WERI-Rb-1 (cell line): ENCODE measurements at places on chromosomes 2 and 18.

- no peak for DNase-seq
Observed at GRCh38 chr18:77209587-77209986, 40.1 kb upstream of the GALR1 start.

GRCh38 chr2:15507061-15507460 is 54.1 kb downstream of the NBAS start:
- no peak for DNase-seq

- no peak for DNase-seq
Observed at GRCh38 chr2:17667898-17668297, 85.7 kb downstream of the SMC6 start.

DNA sequence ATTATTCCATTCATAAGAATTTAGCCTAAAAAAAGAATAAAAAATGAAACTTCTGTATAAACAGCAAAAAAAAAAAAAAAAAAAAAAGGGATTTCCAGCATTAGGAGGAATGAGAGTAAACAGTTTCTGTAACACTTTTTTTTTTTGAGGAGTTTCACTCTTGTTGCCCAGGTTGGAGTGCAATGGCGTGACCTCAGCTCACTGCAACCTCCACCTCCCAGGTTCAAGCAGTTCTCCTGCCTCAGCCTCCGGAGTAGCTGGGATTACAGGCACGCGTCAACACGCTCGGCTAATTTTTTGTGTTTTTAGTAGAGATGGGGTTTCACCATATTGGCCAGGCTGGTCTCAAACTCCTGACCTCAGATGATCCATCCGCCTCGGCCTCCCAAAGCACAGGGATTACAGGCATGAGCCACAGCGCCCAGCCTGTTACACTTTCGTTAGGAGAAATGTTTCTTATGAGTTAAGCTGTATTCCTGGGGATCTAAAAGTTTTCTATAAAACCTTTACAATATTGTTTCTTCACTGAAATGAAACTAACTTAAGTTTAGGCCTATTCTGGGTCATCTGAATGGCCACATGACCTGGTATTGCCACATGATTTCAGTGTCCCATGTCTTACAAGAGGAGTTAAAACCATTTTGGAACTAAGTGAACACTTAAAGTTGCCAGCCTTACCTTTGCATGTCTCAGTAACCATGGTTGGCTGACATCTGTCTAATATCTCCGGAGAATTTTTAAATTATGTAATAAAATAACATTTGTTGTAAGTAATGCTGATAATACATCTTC is 17.5 kb downstream of the SMAD2 start:
- DNase-seq: peak; percentile 76

DNA sequence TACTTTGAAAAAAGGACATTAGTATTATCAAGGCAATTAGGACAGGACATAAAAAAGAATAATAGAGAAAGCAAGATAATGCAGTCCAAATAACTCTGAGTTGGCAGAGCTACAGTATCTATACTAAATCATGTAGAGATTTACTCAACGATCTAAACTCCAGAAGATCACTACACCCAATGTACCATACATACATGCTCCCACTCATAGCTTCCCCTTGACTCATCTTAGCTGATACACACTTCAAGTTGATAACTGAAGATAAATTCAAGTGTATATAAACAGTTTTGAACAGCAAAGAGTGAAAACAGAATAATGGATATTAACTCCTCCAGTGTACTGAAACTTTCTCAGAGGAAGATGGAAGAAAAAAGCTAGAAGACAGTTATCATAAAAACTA is 78.5 kb downstream of the SESTD1 start:
- no peak for DNase-seq

DNA sequence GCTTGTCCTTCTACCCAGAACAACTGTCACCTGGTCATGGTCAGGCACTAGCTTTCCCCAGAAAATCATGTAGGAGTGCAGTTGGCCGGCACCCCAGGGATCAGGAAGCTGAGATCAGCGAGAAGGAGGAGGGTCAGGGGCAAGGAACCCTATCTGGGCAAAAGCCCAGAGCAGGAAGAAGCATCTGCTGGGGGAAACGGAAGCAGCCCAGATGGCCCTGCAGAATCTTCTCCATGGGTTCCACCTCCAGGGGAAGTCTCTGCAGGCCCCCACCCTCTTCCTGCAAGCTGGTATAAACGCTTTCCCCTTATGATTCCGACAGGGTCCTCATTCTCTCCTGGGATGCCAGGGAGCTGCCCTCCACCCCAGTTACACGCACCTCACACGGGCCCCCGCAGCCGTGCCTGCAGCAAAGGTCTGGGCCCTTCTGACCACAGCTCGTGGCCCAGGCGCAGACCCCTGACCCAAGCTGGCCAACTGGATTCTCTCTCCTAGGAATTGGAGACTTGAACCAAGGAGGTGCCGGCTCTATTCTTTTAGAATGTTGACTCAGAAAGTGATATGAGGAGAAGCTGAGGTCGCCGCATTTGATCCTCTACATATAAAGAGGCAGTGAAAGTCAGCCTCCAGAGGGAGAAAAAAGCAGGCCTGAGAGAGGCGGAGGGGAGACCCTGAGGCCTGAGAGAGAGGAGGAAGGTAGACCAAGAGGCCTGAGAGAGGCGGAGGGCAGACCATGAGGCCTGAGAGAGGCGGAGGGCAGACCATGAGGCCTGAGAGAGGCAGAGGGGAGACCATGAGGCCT is 71.0 kb downstream of the STPG4 start:
- DNase-seq: no peak

DNA sequence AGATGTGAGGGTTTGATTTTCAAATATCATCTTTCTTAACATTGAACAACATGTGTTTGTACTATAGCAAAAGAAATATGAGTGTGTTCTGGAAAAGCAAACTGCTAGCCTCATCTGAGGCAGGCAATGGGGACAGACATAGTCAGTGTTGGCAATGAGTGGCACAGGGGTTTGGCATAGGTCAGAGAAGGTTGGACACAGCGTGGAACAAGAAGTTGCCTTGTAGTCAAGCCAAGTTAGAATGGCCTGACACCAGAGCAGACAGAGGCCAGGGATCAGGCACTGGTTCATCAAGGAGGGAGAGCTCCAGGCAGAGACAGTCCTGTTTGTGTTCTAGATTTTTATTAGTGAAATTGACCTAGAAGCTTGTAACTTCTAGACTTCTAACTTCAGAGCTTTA is 100.8 kb upstream of the TANK start:
- DNase-seq: no peak

- no peak for DNase-seq
Observed at GRCh38 chr2:44450082-44450481, 88.3 kb downstream of the CAMKMT start.

DNA sequence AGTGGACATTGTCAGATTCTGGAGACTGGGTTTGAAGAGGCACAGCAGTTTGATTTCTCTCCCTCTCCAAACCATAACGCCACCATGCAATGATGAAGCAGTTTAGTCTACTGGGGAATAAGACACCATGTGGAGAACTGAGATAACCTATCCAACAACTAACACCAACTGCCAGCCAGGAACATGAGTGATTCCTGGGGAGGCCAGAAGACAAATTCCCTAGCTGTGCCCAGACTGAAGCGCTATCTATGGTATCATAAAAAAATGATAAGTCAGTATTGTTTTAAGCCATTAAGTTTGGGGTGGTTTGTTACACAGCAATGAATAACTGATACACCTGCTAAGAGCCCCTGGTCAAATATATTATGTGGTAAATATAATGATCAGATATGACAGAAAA is 129.3 kb downstream of the EXOC6B start:
- no peak for DNase-seq

- DNase-seq: no peak
Observed at GRCh38 chr18:40066368-40066767, 1888.7 kb upstream of the PIK3C3 start.

DNA sequence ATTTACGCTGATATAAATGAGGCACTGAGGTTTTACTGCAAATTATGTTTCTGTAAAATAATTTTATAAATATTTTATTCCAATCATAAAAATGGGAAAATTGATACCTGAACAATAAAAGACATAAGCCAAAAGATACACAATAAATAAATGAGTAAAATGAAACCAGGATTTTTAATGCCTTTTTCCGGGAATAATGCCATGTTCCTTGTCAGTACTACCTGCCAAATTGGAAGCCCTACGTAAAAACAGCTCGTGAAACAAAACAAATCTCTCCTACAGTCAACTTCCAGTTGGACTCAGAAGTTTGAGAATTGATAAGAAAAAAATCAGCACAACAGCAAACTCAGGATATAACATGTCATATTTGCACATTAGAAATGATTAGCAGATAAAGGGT is 18.0 kb downstream of the GALNT3 start:
- DNase-seq: no peak

DNA sequence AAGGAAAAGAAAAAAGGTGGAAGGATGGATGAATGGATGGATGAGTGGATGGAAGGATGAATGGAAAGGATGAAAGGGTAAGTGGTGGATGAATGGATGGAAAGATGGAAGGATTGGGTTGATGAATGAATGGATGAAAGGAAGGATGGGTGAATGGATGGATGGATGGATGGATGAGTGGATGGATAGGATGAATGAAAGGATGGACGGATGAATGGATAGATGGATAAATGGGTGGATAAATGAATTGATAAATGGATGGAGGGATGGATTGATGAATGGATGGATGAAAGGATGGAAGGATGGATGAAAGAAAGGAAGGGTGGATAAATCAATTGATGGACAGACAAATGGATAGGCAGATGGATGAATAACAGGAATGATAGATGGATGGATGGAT is 48.2 kb upstream of the OTOF start:
- DNase-seq: no peak

DNA sequence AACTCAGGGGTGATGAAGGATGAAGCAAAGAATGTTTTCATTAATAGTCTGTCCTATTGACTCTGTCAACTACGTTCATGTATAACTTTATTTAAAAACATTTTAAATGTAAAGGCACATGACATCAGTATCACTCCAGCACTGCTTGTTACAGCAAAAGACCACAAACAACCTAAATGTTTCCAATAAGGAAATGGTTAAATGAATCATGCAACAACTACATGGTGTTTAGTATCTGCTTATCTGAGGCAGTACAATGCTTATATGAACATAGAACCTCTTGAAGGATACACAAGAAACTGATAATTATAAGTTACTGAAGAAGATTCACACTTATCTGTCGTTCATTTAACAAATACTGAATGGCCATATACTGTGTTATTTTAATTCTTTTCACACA is 8.4 kb downstream of the BARD1 start:
- no peak for DNase-seq

DNA sequence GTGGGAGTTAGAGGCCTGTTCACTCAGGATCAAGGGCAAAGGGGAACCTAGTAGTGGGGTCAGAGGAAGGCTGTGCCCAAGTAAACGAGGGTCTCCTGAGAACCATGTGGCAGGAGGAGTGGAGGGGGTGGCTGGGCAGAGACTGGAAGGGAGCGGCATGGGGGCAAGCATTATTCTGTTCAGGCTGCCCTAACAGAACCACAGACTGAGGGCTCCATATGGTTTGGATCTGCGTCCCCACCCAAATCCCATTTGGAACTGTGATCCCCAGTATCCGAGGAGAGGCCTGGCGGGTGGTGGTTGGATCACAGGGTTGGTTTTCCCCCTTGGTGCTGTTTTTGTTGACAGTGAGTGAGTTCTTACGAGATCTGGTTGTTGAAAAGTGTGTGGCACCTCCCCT is 287.0 kb downstream of the PHLPP1 start:
- no peak for DNase-seq

DNA sequence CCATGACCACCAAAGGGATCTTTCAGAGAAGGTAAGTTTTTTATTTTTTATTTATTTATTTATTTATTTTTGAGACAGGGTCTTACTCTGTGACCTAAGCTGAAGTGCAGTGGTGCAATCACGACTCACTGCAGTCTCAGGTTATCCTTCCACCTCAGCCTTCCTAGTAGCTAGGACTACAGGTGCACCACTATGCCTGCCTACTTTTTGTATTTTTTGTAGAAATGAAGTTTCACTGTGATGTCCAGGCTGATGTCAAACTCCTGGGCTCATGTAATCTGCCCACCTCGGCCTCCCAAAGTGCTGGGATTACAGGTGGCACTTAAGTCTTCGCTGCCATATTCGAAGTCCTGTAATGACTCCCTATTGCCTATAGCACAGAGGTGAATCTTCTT is 342.5 kb downstream of the CYRIA start:
- no peak for DNase-seq

- no peak for DNase-seq
Observed at GRCh38 chr2:128494640-128495321, 176.1 kb upstream of the HS6ST1 start.

DNA sequence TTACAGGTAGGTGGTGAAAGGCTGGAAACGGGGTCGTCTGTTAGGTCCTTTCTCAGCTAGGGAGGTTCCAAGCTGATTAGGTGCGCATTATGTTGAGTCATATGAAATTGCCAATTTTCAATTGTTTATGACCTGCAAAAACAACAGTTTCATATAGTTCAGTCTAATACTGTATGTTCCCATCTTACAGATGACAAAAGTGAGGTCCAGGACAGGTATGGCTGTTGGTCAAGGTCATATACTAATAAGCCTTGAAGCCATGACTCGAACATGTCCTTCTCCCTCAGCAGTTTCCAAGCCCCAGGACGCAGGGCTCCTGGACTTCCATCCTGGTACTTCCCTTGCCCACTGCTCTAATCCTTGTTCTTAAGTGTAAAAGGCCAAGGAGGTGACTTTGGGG is 81.7 kb upstream of the MCFD2 start:
- DNase-seq: no peak

- no peak for DNase-seq
Observed at GRCh38 chr2:132403146-132403545, 13.5 kb upstream of the GPR39 start.

DNA sequence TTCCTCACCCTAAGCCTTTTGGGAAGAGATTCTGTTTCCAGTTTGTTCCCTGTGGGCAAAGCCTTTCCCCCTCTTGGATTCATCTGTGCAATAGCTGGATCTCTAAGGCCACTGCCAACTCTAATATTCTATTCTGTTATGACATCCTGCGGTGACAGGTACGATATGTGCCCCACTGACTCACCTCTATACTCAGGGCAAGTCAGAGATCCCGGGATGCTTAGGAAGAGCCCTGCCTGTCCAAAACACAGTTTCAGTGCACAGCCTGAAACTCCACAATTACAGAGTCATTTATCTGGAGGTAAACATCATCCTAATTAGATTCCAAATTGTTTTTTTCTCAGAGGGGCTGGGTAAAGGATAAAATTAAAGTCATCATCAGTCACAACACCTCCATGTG is 190.2 kb downstream of the TFCP2L1 start:
- no peak for DNase-seq

DNA sequence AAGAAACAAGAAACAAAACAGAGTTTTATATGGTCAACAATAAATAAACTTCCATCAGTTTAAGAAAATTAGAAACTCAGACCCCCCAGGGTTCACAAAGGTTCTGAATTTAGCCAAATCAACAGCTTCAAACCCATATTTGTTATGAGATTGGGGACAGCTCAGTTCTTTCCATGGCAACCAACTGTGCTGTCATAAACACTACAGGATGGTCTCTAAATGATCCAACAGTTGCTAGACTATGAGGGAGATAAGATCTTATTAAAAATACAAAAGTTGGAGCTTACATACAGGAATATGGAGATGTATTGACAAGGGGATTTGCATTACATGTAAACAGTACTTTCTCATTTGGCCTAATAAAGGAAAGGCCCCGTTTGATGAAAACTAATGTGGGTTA is 154.6 kb upstream of the CTAGE1 start:
- DNase-seq: no peak
